Hypothalamus (tissue), 51 donors: ENCODE measurements at places on chromosomes 6 and 20.

DNA sequence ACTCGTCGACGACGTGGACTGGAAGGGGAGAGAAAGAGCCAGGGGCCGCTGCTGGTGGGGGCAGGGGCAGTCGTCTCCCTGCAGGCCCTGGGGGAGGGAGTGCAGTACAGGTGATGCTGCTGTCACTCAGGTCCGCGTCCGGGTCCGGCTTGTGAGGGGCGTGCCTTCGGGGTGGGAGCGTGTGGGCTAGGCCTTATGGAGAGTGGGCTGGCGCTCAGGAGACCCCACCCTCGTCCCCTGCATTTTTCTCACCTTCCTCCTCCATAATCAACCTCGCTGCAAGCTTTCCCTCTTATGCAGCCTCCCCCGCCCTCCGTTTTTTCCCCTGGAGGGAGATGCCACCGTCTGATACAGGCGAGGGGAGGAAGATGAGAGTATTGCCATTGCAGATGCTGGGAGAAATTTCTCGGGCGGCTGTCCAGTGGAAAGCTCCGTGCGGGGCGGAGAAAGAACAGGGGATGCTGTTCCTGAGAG, 632 bp downstream of the PCMT1 start:
- DNase-seq = no peak

GRCh38 chr6:170017603-170018320, 266.3 kb downstream of the ERMARD start:
- DNase-seq = no peak

GRCh38 chr6:155436981-155437749, 18.5 kb downstream of the NOX3 start:
- DNase-seq = no peak

- DNase-seq = no peak
These were observed 265.5 kb downstream of the KHDC1L start for GRCh38 chr6:72959821-72960220.

- DNase-seq = no peak
These were observed 15.5 kb upstream of the SNRNP48 start for GRCh38 chr6:7574500-7574899.

GRCh38 chr6:36955671-36956445, 1.3 kb downstream of the PI16 start:
- DNase-seq = no peak

DNA sequence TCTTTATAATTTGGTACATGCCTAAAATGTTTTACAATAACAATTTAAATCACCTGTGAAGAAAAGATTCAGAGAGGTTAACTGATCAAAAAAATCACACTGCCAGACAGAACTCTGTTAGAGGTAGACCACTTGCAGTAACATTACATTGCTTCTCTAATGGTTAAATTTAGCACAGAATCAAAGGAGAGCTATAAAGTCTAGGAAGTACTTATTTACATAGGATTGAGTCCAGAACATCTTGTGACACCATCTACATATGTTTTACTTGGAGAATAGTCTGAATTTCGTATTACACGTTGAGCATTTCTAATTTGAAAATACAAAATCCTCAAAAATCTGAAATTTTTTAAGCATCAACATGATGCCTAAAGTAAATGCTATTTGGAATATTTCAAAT, 17.2 kb upstream of the TBC1D20 start:
- DNase-seq = no peak

DNA sequence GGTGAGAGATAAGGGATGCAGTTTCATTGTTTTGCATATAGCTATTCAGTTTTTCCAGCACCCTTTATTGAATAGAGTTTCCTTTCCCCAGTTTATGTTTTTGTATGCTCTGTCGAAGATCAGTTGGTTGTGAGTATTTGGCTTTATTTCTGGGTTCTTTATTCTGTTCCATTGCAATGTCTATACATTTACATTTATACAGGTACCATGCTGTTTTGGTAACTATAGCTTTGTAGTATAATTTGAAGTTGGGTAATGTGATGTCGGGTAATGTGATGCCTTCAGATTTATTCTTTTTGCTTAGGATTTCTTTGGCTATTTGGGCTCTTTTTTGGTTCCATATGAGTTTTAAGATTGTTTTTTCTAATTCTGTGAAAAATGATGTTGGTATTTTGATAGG, 61.8 kb downstream of the NCOA7 start:
- no peak for DNase-seq

GRCh38 chr6:38703949-38704590, 1.1 kb upstream of the GLO1 start:
- no peak for DNase-seq

DNA sequence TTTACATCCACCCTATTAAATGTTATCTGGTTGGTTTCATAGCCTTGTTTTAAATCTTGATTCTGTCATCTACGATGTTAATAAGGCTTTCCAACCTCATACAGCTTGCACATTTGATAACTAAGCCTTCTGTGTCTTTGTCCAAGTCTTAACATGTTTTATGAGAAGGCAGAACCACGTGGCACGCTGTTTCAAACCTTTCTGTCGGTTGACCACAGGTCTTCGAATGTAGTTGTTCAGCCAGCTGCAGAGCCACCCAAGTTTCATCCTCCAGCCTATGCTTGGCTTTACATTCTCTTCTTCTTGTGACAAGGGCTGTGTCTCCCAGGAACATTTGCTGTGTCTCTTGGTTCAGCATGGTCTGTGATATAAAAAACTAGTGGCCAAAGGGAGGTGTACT, 15.7 kb upstream of the SGK2 start:
- no peak for DNase-seq
